Bronchial smooth muscle cell (primary cell): ENCODE measurements at places on chromosomes 4 and X. TPM values are rescaled to one million over a fixed set of nuclear protein-coding genes. Genes with fewer than 3 reads are reported as not detected.

HMX1 gene
- not detected in 2 replicates for total RNA-seq

ADAM29 gene
- not detected in 2 replicates for total RNA-seq

FAM9B gene
- not detected in 2 replicates for total RNA-seq

IRS4 gene
- under 0.01 TPM in 1 of 2 replicates, not detected in the other for total RNA-seq

DCLK2 gene
- 3.0 and 4.8 TPM in 2 replicates for total RNA-seq

AR gene
- total RNA-seq, result 4.7 and 5.0 TPM in 2 replicates

IL2 gene
- not detected in 2 replicates for total RNA-seq

RADX gene
- total RNA-seq, result 0.95 and 1.2 TPM in 2 replicates

EVC2 gene
- 12.0 and 15.9 TPM in 2 replicates for total RNA-seq

ENPP6 gene
- 0.16 and 0.17 TPM in 2 replicates for total RNA-seq

GABRQ gene
- under 0.01 TPM in 2 replicates for total RNA-seq

SLC9B1 gene
- 1.1 and 2.2 TPM in 2 replicates for total RNA-seq

AREG gene
- 0.16 and 0.26 TPM in 2 replicates for total RNA-seq

VCX gene
- not detected in 2 replicates for total RNA-seq

PHEX gene
- 0.95 and 1.9 TPM in 2 replicates for total RNA-seq

CXCL13 gene
- not detected in 2 replicates for total RNA-seq

TNIP3 gene
- total RNA-seq, result 0.32 and 0.43 TPM in 2 replicates

PLAC8 gene
- under 0.01 TPM in 1 of 2 replicates, not detected in the other for total RNA-seq

AP1S2 gene
- total RNA-seq, result 17.5 and 20.3 TPM in 2 replicates

DCAF8L2 gene
- total RNA-seq, result not detected in 2 replicates

TMPRSS11F gene
- total RNA-seq, result not detected in 2 replicates

GAGE12E gene
- total RNA-seq, result not detected in 2 replicates

ATP10D gene
- 19.1 and 25.4 TPM in 2 replicates for total RNA-seq

GAGE12H gene
- not detected in 2 replicates for total RNA-seq

CCDC110 gene
- total RNA-seq, result 0.95 and 2.0 TPM in 2 replicates

ADRA2C gene
- 0.09 and 0.16 TPM in 2 replicates for total RNA-seq

GAGE1 gene
- not detected in 2 replicates for total RNA-seq

PGRMC1 gene
- total RNA-seq, result 105 and 174 TPM in 2 replicates

TEC gene
- total RNA-seq, result 0.60 and 0.79 TPM in 2 replicates

TMEM31 gene
- total RNA-seq, result not detected in 2 replicates

HEPH gene
- total RNA-seq, result 58.8 and 70.2 TPM in 2 replicates

KDM5C gene
- total RNA-seq, result 43.0 and 44.9 TPM in 2 replicates

PALLD gene
- total RNA-seq, result 48.2 and 62.4 TPM in 2 replicates

TRAM1L1 gene
- 2.2 and 3.3 TPM in 2 replicates for total RNA-seq

FREM3 gene
- not detected in 2 replicates for total RNA-seq

CRMP1 gene
- total RNA-seq, result under 0.01 and 0.86 TPM in 2 replicates

RNF150 gene
- total RNA-seq, result 0.26 and 0.95 TPM in 2 replicates

AKAP4 gene
- total RNA-seq, result not detected in 2 replicates

CCSER1 gene
- total RNA-seq, result not detected in 2 replicates

SMIM10L2A gene
- total RNA-seq, result 0.17 and 1.7 TPM in 2 replicates

SLC38A5 gene
- total RNA-seq, result 40.0 and 44.6 TPM in 2 replicates

GPR34 gene
- total RNA-seq, result not detected in 2 replicates

PRKG2 gene
- 13.0 and 20.3 TPM in 2 replicates for total RNA-seq

ARX gene
- total RNA-seq, result not detected in 2 replicates

SPANXB1 gene
- total RNA-seq, result not detected in 2 replicates

TLR2 gene
- total RNA-seq, result 0.17 and 0.32 TPM in 2 replicates

RFC1 gene
- 41.0 and 43.8 TPM in 2 replicates for total RNA-seq

TMEM156 gene
- total RNA-seq, result 0.16 and 0.17 TPM in 2 replicates

ARHGEF38 gene
- total RNA-seq, result not detected in 2 replicates

PDCL2 gene
- not detected in 2 replicates for total RNA-seq
